ENCODE measurements at places on chromosomes 13 and 19.

DNA sequence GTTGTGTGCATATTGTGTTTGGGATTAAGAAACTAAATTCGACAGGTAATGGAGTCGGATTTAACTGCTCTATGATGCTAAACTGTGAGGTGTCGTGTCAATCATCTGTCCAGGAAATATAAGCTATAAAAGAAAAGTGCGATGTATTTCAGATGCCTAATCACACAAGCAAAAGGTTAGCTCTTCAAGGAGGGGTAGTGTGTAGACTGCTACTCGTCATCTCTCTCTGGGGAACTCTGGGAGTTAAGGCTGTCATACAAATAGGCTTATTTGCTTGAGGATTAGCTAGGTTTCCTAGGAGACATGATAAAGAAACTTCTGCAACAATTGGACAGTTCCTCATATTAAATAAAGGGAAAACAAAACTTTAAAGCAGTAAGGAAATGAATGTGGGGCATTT, 462.1 kb downstream of the OLFM4 start:
- DNase-seq: no peak

GRCh38 chr13:103006641-103007426, 59.4 kb downstream of the SLC10A2 start:
- DNase-seq: no peak

DNA sequence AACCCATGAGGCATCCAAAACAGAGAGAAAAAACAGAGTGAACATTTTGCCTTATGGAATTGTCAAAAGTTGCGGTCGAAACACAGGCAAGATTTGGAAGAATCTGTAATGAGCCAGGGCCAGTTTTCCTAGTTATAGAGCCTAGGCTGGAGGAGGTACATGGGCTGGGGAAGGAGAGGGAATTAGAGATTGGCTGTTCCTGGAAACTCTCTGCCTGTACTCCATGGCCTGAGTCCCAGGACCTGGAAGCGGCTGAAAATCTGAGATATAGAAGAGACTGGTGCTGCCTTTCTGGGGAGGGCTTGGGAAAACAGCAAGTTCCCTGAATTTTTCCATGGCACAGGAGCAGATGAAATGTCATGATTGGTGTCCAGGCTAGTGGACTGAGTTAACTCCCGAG, 122.8 kb upstream of the KLF12 start:
- no peak for DNase-seq

GRCh38 chr19:50796128-50796633, 6.0 kb downstream of the ACP4 start:
- DNase-seq: no peak

DNA sequence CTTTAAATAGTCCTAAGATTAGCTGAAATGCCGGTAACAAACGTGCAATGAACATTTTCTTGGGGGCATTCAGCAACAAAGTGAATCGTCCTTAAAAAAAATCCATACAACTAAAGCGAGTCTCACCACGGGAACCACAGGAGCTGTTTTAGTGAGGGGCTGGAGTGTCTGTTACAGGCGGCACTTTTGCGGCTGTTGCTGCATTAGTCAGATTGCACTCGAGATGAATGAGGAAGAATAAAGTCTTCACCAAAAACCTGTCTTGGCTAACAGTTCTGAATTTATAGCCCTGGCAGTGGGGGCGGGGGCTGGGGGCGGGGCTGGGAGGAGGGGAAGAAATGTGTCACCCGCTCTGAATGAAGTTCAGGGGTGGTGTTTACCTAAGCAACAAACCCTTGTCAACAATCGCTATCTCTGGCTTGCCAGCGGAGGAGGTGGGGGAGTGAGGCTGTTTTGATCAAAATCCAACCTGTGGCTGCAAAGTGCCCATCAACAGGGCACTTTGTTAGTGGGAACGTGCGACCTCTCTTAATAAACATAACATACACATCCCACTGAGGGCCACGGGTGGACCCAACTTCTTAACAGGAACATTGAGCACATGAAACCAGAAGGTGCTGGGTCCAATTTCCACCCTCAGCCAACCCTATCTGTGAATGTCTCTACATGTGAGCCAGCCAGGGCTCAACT, 44.5 kb downstream of the RFX2 start:
- DNase-seq: peak; percentile 38

- no peak for DNase-seq
Observed at GRCh38 chr19:35284153-35285094, 2.1 kb downstream of the HAMP start.
